Upper lobe of right lung (tissue), 1 donor: ENCODE measurements at places on chromosomes 1 and 21. TPM values are rescaled to one million over a fixed set of nuclear protein-coding genes. Genes with fewer than 3 reads are reported as not detected.

Gene DMRTA2
- not detected for total RNA-seq

Gene RGS18
- total RNA-seq: 9.1 TPM

Gene COL8A2
- 16.2 TPM for total RNA-seq

Gene RYR2
- 7.8 TPM for total RNA-seq

Gene TIAM1
- total RNA-seq: 27.3 TPM

Gene RNF186
- not detected for total RNA-seq

Gene MPL
- total RNA-seq: 0.61 TPM

Gene LIX1L
- total RNA-seq: 32.8 TPM

Gene CFAP107
- not detected for total RNA-seq

Gene CHIA
- 6.3 TPM for total RNA-seq

Gene NTNG1
- total RNA-seq: 12.6 TPM

Gene RPE65
- not detected for total RNA-seq

Gene LIN28A
- not detected for total RNA-seq

Gene TSNAX
- 36.0 TPM for total RNA-seq

Gene ZRANB2
- 85.0 TPM for total RNA-seq

Gene FOXO6
- 0.43 TPM for total RNA-seq

Gene LRRC39
- 0.58 TPM for total RNA-seq

Gene LAPTM5
- 424 TPM for total RNA-seq

Gene HUNK
- total RNA-seq: 2.0 TPM

Gene SHE
- 48.3 TPM for total RNA-seq

Gene RHCE
- 0.58 TPM for total RNA-seq

Gene CD1C
- total RNA-seq: 6.7 TPM

Gene SPATC1L
- 4.7 TPM for total RNA-seq

Gene PGBD5
- 5.1 TPM for total RNA-seq
